NCI-H187 (cell line): ENCODE measurements at places on chromosomes 4 and X.

DNA sequence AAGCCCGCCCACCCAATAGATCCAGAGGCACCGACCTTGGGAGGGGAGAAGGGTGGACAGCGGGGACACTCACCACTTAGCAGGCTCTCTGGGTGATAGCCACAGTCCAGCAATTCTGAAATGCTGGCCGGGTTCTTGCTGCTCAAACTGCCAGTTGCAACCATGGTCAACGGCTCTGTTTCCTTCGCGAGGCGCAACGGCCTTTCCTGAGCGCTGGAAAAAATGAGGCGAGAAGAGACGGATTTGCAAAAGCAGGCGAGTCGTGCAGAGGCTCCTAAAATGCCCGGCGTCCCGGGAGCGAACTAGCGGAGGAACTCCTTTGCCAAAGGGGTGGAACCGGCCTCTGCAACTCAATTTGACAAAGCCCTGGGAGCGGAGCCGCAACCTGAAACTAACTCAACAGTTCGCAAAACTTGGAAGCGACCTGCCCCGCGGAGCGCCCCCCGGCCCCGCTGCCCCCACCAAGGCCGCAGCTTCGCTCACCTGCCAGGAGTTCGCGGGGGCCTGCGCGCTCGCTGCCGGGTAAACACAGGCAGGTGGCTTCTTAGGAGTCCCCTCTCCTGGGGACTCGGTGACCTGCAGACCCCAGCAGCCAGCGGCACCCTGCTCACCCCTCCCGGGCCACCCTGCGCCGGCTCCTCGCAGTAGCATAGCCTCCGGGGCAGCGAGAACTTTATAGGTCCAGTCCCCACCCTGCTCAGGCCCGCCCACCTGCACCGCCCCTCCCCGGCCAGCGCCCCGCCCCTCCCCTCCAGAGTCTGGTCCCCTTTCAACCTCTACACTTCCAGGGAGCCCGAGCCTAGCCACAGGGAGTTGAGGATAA lies at the start of gene DDIT4L:
Gene DDIT4L (minus strand): TSS at position 649 of the 823 bp plus-strand sequence. CDS start 485 bp downstream, at position 164.
- DNase-seq: no peak

DNA sequence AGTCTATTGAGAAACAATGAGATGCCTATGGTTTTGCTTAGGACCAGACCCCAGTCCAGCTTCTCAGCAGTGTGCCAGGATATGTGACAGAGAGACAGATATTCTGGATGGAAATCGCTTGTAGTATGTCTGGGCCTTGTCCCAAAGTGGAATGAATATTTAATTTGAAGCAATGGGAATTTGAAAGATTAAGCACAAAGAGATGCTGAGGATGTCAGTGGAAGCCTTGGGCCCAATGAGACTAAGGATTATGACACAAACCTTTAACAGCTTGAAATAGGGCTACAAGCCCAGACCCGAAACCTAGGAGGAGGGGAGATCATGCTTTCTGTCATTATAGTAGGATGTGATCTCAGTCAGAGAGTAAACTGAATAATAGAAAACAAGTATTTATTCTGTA lies 459.2 kb downstream of the FAT4 start:
- DNase-seq: no peak

DNA sequence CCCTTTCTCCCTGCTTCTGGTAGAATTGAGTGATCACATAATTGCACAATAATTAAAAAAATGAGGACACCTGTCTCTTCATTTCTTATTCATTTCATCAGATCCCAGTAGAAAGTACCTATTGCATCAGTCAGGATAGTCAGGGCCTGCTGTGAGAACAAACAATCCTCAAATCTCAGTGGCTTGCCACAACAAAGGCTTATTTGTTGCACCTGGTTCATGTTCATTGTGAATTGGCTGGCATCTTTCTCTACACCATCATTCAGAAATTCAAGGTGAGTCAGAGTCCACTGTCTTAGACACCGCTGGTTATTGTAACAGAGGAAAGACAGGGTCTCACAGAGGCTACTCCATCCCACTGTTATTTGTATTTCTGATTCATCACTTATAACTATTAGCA lies 409.8 kb downstream of the STIM2 start:
- DNase-seq: no peak

GRCh38 chrX:115584696-115585095 lies 23.7 kb downstream of the PLS3 start:
- no peak for DNase-seq

GRCh38 chrX:72060921-72061490 lies 70.7 kb downstream of the RTL5 start:
- DNase-seq: no peak

DNA sequence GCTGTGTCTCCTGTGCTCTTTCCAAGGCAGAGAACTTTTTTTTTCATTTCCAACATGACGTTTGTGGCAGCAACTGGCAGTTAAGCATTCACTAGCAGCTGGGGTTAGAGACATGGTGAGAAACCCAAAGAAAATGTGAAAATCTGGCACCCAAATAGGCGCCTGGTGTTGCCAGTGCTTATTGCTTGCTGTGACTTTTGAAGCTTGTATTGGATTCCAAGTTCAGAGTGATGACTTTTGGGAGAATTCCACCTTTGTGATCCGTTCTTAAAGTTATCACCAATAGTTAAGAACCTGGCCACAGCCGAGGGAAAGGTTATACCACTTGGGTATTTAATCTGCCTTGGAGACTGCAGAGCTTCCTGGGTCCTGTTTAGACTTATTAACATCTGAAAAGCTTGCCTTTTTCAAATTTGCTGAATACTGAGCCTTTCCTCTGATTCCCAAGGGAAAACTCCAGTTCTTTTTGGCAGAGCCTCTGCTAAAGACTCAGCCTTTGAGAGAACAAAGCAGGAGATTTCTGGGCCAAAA lies 101.0 kb downstream of the OPHN1 start:
- DNase-seq: no peak

- no peak for DNase-seq
These were observed 279.7 kb upstream of the GNPDA2 start for GRCh38 chr4:45006078-45006477.

- peak; percentile 1 for DNase-seq
These were observed 134.2 kb downstream of the MAML3 start for GRCh38 chr4:140019619-140020347.

GRCh38 chrX:13487731-13488505 lies 81.5 kb upstream of the EGFL6 start:
- peak; percentile 10 for DNase-seq

DNA sequence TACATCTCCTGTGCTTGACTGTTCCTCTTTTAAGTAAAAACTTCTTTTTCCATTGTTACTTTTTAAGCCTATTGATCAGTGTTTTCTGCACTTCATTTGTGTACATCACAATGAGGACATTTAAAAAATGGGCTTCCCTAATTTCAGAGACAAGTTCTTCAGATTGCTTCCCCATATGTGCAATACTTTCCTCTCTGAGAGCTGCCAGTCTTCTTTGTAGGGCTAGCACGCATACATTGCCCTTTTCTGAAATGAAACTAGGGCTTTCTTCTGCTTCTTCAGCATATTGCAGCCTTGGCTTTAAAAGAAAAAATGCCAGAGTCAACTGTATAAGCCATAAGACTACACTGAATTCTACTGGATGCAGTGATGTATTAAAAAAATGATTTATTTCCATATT lies 37.8 kb downstream of the FAT4 start:
- no peak for DNase-seq

GRCh38 chrX:20729416-20729815 lies 462.7 kb upstream of the RPS6KA3 start:
- DNase-seq: no peak

DNA sequence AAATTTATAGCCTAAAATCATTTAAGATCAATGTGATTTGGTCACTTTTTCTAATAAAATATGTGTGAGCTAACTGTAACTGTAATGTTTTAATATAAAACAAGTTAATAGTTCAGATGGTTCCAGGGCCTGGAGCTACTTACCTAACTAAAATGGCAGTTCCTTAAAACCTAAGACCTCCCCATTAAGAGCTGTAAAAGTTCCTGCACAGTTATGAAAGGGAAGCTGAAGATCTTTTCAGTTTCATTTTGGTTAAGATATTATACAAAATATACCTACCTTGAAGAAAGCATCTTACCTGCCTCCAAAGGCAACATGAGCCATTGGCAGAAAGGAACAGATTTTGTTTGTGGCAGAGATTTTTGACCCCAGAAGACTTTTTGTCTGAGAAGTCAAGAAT lies 30.1 kb downstream of the HPF1 start:
- no peak for DNase-seq

DNA sequence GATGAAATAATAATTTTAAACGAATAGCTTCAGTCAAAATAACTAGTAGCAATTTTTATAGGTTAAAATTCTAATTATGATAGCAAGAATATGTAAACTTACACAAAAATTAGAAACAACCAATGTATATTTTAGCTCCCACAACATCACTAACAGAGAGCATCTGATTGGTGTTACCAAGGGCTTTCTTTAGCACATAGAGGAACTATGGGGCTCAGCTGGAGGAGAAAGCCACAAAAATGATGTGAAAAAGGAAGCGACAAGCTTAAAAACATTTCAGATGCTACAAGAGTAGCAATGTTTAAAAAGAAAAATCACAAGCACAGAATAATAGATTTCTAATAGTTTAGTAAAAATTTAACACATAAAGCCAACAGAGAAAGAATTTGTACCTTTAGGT lies 56.3 kb downstream of the ATP8A1 start:
- no peak for DNase-seq

DNA sequence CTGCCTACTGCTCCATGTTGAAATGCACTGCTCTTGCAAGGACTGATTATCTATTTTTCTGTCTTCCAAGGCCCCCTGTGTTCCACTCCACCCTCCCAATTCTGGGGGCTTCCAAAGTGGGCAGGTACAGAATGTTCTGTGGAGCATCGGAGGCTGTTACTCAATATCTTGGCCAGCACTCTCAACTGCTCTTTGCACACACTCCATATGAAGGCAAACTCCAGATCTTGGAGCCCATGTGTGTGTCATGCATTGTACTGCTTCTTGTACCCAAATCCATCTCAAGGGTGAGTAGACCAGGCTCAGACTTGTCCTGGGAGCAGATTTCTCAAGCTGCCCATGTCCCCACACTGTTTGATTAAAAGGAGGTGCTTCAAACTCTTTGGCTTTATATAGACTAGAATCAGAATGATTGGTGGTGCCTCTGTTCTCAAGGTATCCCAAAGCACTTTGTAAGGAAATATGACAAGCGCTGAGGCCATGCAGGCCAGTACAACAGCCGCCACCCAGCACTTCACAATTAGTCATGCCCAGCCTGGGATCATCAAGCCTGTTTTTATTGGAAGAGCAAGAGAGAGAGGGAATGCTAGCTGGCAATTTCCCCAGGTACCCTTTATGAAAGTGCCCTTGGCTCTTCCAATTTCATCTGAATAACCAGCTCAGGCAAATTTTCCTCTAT lies 44.3 kb downstream of the AR start:
- no peak for DNase-seq

DNA sequence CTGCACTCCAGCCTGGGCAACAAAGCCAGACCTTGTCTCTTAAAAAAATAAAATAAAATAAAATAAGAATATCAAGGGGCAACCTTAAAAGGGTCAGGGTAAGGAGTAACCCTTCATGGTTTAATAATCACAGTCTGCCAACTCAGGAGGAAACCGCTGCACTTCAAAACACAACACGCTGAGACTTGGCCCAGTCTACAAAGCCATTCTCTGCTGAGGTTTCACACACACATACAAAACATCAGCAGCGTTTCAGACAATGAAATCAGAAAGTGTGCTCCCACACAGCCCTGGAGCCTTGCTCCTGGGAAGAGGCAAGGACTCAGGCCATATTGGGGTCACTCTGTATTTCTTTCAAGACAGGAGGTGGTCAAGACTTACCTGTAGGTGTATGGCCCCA lies 18.3 kb downstream of the SCARB2 start:
- DNase-seq: no peak

GRCh38 chr4:11189756-11190155 lies 238.9 kb downstream of the HS3ST1 start:
- DNase-seq: no peak

DNA sequence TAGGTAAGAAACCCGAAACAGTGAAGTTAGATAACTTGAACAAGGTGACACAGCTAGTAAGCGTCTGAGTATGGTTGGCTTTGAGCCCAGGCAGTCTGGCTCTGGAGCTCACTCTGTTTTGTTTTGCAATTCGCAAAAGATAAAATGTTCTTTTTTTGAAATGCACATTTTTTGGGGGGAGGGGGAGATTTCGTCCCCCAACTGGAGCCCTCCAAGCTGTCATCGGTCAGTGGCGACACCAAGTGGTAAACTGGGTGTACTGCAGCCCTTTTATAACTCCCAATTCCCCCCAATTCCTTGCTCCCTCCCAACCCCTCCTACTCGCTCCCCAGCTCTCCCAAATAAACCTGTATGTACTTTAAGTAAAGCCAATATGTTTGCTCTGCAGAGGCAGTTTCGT lies 2.8 kb upstream of the CLCN5 start:
- DNase-seq: no peak

DNA sequence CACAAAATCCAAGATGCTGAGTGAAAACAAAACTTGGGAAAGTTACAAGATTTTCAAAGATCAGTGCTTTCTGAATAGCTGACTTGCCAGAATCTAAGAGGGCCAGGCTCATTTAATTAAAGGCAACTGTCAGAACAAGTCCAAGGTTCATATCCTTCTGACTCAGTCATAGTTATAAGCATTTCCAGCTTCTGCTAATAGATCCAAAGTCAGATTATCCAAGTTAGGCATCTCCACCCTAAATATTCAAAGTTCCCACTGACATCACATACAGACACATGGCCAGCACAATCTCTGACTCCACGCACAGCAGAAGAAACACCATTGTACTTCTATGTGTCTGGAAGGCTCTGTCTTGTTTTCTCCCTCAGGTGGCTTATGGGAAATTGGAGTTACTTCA lies 41.8 kb downstream of the GASK1B start:
- DNase-seq: no peak

GRCh38 chrX:24423960-24424359 lies 41.1 kb upstream of the PDK3 start:
- DNase-seq: no peak

DNA sequence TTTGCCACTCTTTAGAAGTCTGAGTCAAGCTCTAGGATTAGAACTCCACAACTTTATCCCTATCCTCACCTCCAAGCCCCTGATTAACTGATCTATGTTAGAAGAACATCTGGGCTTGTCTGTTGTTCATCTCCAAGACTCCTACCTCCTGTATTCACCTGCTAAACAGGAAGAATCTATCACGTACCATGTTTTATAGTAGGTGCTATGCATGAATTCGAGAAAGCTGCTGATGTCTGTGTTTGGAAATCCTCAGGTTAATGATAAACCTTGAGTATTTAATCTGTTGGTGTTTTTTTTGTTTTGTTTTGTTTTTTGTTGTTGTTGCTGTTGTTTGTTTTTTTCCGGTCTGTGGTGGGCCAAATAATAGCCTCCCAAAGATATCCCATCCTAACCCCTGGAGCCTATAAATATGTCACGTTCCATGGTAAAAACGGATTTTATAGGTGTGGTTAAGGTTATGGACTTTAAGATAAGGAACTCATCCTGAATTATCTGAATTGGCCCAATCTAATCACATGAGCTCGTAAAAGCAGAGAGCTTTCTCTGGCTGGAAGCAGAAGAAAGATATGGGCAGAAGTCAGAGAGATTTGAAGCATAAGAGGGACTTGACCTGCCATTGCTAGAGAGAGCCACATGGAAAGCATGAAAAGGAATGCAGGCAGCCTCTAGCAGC lies 101.2 kb upstream of the DUSP21 start:
- DNase-seq: no peak

DNA sequence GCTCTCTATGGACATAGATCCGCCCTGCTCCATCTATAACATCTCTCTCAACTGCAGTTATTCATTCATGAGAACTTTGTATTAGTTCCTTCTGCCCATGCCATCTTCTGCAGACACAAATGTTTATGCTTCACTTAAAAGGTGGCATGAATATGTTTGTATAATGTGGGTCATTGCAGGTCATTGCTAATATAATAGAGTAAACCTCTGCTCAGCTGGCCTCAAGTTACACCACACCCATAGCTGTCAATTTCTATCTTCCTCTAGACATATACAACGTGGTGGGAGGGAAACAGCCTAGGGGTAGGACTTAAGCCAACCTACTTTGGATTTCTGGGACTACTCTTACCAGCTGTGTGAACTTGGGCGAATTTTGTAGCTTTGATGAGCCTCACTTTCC lies 129.8 kb downstream of the ATXN3L start:
- DNase-seq: no peak
